ENCODE measurements at places on chromosomes 12 and 14.

GRCh38 chr12:69534389-69534822 lies 50.9 kb upstream of the CCT2 start:
- DNase-seq: peak; percentile 71

GRCh38 chr12:31589598-31589903 lies 1.4 kb downstream of the DENND5B start:
- peak; percentile 83 for DNase-seq

DNA sequence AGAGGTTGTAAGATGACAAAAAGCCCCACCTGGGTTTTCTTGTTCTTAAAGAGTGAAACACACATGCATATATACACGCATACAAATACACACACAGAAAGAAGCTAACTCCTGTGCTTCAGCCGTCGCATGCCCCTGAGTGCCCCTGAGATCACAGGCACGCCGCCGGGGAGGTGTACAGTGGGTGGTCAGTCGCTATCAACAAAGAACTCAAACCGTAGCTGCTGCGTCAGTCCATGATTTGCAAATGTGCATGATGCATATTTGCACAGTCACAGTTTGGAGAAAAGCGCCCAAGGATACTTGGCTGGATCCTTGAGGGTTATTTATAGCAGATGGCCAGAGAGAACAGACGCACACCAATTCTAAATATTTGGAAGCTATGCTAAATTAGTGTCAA lies 206.9 kb downstream of the TMEM132D start:
- DNase-seq: no peak

DNA sequence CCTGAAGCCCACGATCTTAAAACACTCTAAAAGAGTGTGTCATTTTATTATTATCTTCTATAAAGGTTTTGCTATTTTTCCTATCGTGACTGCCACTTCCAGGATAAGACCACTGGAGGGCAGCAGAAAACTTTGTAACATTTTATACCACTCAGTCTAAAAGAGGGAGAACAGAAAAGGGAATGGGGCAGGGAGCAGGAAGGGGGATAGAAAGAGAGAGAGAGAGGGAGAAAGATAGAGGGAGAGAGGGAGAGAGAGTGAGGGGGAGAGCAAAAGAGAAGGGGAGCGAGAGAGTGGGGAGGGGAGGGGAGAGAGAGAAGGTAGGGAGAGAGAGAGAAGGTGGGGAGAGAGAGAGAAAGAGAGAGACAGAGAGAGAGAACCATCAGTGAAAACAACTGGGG lies 2.0 kb upstream of the ART4 start:
- DNase-seq: peak; percentile 81

DNA sequence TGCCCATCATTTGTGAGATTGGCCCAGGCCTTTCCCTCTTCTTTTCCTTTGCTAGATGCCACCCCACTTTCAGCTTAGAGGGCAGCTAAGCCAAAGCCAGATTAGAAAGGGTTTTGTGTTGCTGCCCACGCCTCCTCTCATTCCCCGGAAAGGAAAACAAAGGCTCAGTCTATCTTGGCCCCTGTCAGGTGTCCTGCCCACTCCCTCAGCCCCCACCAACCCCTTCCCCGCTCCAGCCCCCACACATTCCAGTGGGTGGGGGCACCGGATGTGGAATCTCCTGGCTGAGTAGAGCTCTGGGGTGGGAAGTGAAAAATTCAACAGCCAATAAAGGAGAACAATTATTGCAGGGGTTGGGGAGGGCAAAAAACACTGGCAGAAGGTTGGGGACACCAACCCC lies 2.2 kb downstream of the BLOC1S1 start:
- no peak for DNase-seq

DNA sequence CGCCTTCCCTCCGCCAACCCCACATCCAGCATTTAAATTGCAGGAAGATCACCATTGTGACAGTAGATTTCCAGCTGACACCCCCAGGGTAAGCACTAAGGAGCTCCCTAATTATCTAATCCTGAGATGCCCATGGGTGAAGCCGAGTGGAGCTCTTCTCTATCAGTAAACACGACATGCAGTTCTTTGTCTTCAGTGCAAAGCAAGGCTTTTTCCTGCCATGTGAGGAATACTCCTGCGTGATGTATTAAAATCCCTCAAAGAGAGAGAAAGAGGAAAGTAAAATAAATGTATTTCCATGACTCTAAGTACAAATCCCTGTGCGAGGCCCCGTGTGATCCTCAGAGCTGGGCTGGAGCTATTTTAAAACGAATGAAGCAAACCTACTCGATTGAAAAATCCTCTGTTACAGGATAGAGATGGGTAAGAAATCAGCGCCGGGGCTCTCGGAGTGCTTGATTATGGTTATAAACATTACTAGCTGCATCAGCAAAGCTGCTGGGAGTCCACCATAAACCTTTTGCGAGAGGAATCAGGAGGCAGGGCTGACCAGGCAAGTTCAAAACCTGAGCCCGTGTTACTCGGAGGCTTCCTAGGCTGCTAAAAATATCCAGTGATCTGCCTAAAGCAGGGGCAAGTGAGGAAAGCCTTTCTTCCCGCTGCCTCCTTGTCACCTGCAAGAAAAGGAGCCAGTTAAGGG lies 61.5 kb downstream of the MAP1LC3B2 start:
- no peak for DNase-seq

All from endothelial cell of umbilical vein (primary cell).